Fibroblast of gingiva (primary cell): ENCODE measurements at places on chromosomes 7 and 10.

DNA sequence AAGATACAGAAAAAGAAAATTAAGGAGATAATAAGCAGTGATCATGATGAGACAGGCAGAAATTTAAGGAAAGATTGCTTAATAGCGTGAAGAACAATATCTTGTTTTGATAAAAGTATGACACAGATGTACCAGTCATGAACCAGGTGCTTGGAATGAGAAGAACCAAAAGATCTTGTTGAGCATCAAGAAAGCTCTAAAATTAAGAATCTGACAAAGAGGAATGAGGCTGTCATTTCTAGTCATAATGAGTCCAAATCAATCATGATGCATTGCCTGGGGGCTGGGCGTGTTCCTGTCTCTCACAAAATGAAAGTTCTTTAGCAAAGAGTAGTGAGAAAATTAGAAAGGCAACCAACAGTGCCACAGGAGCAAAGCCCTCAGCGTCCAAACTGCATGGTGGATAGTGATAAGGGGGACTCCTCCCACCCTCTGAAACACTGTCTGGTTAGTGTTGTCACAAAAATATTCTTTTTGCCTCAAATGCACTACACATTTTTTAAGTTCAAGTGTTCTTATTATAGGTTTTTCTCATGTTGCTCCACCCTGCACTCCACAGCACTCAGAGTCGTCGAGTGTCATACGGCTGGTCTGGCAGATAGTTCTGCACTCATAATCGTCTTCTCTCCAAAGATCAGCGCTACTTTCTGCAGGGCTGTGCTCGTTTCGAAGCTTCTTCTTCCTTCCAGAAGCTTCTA is 439.6 kb downstream of the TNS3 start:
- DNase-seq = no peak

DNA sequence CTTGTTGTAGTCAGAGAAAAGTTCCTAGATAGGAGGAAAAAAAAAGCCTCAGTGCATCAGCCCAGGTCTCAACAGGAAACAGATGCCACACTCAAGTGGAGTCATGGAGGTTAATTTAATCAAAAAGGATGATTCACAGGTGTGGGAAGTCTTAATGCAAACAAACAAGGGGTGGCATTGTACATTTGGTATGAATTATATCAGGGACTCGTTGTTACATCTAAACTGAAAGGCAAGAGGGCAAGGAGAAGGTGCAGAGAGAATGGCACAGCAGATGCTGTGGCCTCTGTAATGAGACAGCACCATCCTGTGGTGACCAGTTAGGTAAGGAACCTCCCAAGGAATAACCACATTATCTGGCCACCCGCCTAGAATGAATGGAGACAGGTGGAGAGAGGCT is 133.7 kb downstream of the PTPRZ1 start:
- DNase-seq = no peak

- peak; percentile 67 for DNase-seq
These were observed 86.2 kb upstream of the DYNC1I1 start for GRCh38 chr7:95686109-95686508.

GRCh38 chr10:95522117-95522516 is 39.1 kb downstream of the SORBS1 start:
- no peak for DNase-seq

DNA sequence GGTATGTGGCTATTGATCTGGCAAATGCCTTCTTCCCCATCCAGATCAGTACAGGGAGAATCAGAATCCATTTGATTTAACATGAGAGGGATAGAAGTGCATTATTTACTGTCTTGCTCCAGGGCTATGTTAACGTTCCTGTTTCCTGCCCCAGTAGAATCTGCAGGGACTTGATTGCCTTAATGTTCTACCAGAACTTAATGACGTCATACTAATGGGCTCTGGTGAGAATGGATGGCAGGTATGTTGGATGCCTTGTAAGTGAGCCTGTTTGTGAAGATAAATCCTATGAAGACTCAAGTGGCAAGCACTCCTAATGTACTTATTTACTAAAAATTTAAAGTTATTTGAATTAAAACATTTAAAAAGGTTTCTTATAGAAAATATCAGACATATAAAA is 44.5 kb upstream of the CHCHD3 start:
- no peak for DNase-seq

DNA sequence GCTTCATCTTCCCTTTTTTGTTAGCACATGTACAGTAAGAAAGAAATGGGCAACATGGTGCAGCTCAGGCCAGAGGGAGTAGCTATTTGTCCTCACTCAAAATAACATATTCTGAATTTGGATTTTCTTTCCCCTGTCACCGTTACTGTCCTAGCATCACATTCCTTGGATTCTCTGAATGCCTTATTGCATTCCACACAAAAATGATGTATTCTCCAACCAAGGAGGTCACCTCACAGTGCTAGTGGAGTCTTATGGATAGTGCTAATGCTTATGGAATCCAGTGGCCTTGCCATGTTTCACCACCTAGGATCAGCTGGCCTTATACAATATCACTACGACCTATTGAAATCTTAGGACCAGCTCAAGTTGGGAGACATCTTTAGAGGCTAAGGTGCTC is 7.2 kb downstream of the PRSS58 start:
- DNase-seq = no peak

GRCh38 chr10:14528450-14528849 is 197.7 kb upstream of the FRMD4A start:
- no peak for DNase-seq

DNA sequence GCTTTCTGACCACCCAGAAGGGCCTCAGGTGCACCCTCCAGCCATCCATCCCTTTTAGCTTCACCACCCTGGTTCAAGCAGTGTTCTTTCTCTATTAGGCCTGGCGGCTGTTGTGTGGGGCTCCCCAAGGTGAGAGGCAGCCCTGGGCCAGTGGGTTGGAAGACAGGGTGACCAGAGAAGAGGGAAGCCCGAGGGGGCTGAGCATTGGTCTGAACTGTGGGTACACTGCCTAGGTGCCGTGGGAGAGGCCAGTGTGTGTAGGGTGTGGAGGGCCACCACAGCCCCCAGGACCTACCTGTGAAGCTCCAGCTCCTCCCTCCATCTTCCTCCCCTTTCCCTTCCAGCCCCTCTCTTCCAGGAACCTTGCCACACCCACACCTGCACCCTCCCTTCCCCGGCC is 9.1 kb upstream of the MTPAP start:
- no peak for DNase-seq
